ENCODE measurements at places on chromosomes 6 and 20.

GRCh38 chr6:107353773-107354382 lies 105.5 kb downstream of the PDSS2 start:
- no peak for DNase-seq

DNA sequence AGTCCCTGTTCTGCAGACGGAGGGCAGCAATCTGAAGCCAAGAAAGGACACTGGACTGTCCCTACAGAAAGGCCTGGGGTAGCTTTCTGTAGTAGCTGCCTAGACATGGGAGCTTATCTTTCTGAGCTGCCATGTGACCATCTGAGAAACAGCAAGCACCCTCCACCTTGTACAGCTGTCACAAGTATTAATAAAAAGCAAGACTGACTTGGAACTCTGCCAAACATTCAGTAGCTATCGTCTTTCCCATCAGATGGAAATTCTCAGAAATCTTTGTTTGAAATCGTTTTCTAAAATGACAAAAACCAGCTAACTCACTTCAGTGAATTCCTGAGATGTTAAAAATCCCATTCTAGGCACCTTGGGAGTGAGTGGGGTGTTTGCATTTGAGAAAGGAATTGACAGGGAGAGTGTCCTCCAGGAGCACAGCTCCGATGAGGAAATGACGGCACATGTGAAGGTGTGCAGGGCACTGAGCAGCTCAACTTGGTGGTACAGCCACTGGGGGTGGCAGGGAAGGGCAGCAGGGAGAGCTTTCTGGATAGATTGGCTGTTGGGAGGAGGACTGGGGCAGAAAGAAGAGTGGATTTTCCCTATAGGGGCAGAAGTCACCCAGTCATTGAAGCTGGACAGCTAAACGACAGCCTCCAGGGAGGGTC lies 24.5 kb downstream of the ACSS1 start:
- DNase-seq, result no peak

DNA sequence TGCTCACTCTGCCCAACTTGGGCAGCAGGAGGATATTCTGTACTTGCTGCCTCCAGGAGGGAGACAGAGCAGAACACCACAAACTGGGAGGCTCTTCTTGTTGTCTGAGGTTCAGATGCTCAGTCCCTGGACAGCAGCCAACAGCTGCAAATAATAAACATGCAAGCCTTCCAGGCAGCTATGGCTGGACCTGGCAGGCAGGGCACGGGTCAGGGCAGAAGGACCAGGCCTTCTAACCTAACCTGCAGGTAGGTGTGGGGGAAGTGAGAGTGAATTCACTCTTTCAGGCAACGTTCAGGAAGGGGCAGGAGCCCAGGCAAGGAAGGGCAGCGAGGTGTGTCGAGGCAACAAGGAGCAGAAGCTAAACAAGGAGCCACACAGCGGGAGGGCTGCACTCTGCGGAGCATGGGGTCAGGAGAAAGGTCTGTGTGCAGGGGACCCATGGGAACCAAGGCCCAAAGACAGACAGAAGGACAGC lies 31.5 kb downstream of the NINL start:
- no peak for DNase-seq

GRCh38 chr6:52016915-52017748 lies 70.3 kb downstream of the PKHD1 start:
- DNase-seq, result no peak

DNA sequence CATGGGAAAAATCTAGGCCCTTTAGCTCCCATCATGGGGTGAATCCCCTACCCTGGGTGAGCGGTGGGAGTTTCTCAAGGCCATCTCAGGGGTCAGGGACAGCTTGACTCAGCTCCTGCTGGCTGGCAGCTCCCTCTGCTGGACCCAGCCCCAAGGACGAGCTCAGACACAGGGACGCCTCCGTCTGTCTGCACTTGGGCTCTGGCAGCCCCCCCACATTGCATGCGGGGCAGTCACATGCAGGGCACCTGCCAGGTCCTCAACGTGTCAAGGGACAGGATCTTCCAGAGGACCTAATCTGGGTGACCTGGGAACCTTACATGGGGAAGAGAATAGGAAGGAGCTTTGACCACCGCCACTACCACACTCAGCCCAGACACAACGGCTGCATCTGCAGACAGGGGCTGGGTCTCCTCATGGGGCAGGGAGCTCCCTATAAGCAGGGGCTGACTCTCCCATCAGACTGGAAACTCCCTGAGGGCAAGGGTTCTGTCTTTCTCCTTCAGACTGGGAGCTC lies 173.4 kb downstream of the MRPL14 start:
- DNase-seq, result no peak

DNA sequence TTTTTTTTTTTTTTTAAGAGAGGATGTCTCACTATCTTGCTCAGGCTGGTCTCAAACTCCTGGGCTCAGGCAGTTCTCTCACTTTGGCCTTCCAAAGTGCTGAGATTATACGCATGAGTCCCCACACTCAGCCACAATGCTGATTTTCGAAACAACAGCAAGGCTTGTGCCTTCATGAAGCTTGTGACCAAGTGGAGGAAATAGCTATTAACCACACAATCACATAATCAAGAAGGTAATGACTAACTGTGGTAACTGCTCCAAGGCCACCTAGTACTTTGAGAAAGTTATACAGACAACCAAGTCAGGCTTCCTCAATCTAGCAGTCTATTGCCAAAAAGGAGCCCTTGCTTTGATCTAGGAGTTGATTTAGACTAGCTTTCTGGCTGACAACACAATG lies 46.3 kb downstream of the SOD2 start:
- no peak for DNase-seq

DNA sequence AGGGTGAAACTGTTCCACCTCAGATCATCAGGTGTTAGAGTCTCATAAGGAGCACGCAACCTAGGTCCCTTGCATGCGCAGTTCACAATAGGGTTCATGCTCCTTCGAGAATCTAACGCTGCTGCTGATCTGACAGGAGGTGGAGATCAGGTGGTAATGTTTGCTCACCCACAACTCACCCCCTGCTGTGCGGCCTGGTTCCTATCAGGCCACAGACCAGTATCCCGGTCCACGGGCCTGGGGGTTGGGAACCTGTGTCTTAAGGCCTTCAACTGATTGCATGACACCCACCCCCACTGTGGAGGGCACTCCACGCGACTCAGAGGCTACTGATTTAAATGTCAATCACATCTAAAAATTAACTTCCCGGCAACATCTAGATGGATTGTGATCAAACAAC lies 411.2 kb upstream of the SULF2 start:
- no peak for DNase-seq

- no peak for DNase-seq
Observed at GRCh38 chr6:1153696-1154245, 158.1 kb upstream of the FOXQ1 start.

DNA sequence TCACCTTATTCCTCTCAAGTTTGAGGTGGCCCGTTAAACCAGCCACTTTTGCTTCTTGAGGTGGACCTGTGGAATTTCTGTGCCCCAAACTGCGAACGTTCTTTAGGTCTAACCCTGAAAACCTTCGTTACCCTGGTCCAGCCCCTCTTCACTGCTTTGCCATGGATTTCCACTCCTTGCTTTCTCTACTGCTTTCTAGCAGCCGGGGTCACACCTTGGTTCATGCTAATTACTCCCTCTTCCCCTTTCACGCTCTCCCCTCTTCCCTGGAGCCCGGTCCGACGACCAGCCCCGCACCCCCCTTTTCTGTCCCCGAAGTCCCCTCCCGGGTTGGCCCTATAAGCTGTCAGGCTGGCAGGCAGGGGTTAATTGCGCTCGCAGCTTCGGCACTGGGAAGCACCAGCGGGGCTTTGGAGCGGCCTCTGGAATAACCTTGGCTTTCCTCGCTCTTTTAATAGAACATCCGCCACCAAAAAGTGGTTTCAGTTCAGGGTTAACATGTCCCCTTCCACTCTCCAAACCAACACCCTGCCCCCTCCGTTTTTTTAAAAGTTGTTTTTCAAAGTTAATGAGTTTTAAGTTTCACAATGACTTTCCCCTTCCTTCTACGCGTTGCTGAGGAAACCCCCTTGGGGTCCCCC lies 1.4 kb upstream of the HIVEP1 start:
- DNase-seq, result no peak

DNA sequence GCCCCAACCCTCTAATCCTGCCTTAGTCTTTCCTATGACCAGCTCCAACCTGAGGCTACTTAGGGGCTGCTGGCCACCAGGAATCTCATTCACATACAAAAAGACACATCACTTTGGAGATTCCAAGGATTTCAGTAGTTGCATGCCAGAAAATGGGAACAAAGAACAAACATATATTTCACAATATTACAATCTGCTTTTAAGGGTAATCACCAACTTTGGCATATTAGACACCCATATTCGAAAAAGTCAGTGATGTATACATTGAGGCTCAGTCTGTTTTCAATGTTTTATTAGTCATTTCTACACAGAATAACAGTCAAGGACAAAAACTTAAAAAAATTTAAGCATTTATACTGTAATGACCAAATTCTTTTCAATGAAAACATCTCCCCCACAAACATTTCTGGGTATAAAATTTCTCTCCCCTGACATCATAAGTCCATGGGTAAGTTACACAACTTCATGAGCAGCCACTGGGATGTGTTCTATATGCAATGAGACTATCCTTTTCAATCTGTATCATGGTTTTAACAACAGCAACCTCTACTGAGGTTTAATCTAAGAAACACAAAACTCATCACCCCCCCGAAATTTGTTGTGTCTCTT lies 103.5 kb downstream of the MAP7 start:
- DNase-seq, result no peak

- no peak for DNase-seq
Observed at GRCh38 chr6:133590814-133591213, 298.1 kb upstream of the TCF21 start.

DNA sequence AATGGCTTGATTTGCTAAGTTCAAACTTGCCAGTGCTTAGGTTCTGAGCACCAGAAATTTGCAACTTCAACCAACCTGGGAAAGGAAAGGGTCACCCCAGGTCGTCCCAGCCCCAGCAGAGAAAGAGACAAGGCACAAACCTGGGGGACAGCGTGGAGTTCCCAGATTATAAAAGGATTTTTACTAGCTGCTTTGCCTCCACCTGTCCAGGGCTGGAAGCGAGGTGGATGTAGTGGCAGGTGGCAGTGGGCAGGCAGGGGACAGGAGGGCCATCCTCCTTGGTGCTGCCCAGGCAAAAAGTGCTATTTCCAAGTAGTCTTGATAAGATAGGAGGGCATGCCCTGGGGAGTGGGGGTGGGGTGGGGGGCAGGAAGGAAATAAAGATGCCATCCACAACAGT lies 4.9 kb downstream of the PAX1 start:
- no peak for DNase-seq

DNA sequence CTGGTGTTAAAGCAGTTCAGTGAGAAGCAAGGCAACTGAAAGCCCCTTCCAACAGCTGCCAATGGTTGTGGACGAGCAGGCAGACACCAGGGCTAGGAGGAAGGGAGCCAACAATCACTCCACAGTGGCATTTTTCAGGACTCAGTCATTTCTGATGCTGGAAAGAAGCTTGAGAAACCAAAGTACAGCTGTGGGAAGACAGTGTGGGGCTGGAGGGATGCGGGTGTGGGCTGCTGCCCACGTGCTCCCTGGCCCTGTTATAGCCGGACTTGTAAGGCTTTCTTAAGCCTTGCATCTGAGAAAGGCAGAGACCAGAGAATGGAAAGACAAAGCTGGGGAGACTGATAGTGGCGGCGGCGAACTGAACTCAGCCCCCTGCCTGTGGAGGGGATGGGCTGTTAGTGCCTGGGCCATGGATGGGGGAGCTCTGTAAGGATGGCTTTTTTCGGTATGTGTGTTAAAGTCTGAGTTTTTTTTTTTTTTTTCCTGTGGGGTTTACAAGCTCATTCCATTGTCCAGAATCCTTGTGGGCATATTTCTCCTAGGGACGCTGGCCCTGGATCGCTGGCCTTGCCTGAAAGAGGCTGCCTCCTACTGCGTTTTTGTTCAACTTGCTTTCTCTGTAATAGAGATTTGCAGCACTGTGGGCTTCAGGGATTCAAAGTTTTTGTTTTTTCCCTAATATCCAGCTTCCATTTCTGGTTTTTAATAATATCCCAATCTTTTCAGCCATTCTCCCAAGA lies 91.7 kb downstream of the GJA10 start:
- DNase-seq, result no peak

DNA sequence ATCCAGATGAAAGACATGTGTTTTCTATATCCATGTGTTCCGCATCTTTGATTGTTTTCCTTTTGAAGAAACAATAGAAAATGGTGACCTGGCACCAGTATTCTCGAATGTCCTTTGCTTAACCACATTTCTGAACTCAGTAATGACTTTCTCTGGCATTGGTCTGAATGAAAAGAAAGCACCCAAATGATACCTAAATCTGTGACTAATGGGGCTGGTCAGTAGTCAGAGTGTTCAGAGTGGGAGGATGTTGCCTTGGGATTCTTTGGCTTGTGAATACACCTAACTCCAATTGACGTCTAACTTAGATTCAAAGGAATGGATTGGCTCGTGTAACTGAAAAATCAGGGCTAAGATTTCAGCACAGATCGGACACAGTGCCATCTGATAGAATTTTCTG lies 27.1 kb downstream of the PARD6B start:
- no peak for DNase-seq

GRCh38 chr6:53295176-53295575 lies 53.6 kb downstream of the ELOVL5 start:
- no peak for DNase-seq

GRCh38 chr6:149895833-149896271 lies 2.1 kb downstream of the RAET1E start:
- no peak for DNase-seq

- no peak for DNase-seq
Observed at GRCh38 chr20:10217721-10218410, 764 bp upstream of the SNAP25 start.
